ENCODE measurements at places on chromosomes 6 and 20.

DNA sequence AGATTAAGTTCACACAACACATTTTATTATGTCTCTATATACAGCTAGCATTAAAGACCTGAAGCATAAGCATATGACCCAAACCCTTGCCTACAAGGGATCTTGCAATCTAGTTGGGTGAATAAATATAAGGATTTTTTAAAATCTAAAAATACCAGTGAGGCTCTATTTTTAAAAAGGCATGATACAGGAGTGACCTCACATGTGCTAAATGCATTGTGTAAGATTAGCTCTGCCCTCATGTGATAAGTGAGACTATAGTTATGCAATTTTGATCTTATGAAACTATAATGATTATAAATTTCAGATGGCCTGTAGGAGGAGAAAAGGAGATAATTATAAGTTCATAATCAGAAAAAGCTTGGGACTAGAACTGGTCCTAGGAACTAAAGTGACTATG is 451.0 kb upstream of the MAN1A1 start:
- DNase-seq, result no peak

DNA sequence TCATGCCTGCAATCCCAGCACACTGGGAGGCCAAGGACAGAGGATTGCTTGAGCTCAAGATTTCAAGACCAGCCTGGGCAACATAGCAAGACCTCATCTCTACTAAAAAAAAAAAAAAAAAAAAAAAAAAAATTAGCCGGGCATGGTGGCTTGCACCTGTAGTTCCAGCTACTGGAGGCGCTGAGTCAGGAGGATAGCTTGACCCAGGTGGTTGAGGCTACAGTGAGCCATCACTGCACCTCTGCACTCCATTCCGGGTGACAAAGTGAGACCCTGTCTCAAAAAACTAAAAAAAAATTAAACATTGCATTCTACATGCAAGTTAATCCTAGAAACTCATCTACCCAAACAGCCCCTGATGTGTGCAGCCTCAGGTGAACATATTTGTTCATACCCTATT is 7.3 kb upstream of the TRAM2 start:
- no peak for DNase-seq

- DNase-seq, result no peak
Observed at GRCh38 chr6:170049641-170050561, 241.0 kb downstream of the DLL1 start.

- no peak for DNase-seq
Observed at GRCh38 chr6:23498013-23498412, 628.0 kb upstream of the NRSN1 start.

- no peak for DNase-seq
Observed at GRCh38 chr6:47473791-47474346, 3.7 kb upstream of the CD2AP start.

GRCh38 chr20:7585126-7585679 is 355.1 kb downstream of the HAO1 start:
- DNase-seq, result no peak

- no peak for DNase-seq
Observed at GRCh38 chr6:3961581-3962215, 112.5 kb downstream of the FAM50B start.

- no peak for DNase-seq
Observed at GRCh38 chr20:48709058-48709691, 118.6 kb downstream of the PREX1 start.

DNA sequence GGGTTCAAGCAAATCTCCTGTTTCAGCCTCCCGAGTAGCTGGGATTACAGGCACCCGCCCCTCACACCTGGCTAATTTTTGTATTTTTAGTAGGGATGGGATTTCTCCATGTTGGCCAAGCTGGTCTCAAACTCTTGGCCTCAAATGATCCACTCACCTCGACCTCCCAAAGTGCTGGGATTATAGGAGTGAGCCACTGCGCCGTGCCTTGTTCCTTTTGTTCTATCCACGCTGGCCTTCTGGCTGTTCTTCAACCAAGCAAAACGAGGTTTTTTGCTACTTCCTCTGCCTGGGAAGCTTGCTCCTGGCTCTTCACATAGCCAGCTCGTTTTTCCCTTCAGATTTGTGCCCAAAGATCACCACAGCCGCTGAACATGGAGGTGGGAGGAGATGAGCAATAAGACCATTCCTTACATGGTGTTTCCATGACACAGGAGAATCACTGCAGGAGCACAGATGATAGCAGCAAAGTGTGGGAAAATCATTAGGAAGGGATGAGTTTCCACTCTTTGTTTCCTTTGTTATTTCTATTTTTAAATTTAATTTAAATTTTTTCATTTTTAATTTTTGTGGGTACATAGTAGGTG is 201.0 kb upstream of the ZNF217 start:
- no peak for DNase-seq

DNA sequence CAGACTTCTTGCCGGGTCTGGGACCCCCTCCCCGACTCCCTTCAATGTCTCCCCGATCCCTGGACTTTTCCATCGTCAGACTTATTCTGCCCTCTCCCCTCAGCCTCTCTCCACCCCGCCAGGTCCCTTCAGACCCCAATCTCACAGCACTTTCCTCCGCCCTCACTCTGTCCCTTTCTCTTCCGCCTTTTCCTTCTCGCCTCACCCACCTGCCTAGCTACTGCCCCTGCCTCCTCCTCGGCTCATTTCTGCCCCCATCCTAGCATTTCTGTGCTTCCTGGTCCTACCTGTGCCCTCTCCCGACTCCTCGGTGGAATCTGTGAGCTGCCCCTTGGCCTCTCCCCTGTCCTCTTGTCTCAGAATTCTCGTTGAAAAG is 616 bp downstream of the CHMP4B start:
- DNase-seq, result no peak

GRCh38 chr20:50356962-50357782 is 153.0 kb upstream of the PTPN1 start:
- DNase-seq, result no peak

- DNase-seq, result no peak
Observed at GRCh38 chr6:98672681-98673475, 161.5 kb upstream of the POU3F2 start.

DNA sequence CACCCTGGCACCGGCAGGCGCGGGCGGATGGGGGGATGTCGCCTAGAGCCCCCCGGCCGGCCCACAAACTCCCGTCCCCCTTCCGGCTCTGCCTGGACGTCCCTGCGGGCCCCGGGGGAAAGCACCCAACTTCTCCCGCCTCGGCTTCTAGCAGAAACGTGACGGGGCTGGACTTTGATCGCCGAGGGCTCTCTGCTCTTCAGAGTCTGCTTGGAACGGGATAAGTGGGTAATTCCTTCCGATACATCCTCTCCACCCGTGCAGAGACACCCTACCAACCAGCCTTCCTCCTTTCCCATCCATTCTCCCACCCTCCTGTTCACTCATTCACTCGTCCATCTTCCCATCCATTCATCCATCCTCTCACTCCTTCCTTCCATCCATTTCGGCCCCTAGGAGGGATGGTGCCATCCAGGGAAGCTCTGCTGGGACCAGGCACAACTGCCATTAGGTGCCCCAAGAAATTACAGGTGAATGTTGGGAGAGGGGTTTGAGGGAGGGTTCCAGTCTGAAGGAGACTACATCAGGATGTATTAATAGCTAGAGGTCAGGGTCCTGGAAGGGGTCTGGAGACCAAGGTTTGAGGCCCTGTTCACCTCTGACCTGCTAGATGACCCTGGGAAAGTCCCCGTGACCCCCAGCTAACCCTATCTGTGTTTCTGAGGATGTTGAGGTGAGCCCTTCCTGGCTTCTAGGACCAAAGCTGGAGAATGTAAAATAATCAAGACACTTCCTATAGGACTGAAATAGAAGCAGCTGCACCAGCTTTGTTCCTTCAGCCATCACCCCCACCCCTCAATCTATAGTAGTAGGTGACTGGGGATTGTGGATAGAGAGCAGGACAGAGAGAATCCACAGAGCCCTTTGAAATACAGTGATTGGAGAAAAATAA is 538 bp downstream of the TTLL9 start:
- no peak for DNase-seq

DNA sequence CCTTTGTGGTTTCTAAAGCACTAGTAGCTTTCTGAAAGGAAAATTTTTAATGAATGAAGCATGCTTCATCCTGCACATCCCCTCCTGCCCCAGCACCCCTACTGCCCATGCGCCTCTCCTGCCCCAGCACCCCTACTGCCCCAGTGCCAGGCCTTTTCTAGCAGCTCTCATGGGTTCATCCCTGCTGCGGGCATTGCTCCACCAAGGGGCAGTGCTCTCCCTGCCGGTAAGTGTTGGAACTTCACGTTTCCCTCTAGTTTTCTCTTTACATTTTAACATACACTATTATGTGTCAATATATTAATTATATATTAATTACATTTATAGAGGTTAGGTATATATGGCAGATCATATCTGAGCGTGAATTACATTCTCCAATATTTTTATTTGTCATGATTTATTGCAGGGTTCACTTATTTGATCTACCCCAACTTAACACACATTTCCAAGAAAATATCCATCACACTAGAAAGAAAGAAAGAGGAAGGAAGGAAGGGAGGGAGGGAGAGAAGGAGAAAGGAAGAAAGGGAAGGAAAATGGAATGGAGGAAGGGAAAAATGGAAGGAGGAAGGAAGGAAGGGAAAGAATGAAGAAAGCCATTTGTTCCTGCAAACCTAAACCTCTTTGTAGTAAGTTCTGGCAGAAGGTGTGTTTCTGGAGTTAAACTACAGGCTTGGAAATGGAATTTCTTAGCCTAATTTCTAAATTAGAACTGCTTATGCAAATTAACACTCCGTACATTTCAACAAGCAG is 46.8 kb downstream of the CEP43 start:
- DNase-seq, result no peak

DNA sequence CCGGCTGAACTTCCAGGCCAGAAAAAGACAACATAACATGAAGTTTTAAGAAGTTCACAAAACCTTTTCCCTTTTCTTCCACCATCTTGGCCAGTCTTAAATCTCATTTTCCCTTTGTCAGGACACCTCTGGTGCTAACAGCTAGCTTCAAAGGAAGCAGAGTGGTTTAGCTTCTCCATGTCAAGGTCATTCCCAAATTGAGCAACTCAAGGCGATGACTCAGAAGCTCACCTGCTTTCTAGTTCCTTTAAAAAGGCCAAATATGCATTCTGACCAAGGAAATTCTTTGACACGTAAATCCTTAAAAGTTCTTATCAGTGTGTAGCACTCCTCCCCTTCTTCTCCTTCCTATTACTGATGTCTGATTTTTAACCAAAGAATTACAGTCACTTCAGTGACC is 69.6 kb upstream of the VGLL2 start:
- DNase-seq, result no peak

DNA sequence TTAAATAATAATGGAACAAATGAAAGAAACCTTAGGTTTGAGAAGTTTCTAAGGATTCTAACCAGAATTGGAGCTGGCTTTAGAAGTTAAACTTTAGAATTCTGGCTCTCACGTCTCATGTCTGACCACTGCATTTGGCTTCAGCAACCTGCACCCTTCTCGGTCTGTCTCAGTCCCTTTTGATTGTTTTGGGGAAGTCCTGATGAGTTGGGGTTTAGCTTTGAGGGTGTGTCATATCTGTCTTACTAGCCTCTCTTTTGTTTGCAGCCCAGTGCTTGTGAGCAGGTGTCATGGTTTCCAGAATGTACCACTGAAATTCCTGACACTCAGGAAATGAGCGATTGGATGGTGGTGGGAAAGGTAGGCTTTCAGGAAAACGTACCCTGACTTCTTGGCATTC is 17.0 kb downstream of the CMTR1 start:
- no peak for DNase-seq

DNA sequence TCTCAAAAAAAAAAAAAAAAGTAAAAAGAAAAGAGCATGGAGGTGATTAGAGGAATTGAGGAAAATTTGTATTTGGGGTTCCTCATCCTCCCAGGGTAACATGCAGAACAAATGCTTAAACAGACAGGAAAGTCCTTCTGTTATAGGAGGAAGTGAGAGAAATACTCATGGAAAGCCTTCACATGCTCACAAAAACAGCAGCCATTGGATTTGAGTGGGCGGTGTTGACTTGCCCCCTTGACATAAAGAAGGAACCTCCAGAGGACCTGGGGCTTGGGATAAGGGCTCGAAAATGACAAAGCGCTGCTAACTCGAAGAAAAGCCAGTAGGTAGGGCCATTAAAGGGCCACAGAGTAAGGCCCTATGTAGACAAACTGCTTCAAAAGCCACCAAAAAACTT is 17.5 kb upstream of the SAMHD1 start:
- DNase-seq, result no peak

- DNase-seq, result no peak
Observed at GRCh38 chr20:58469616-58470015, 45.6 kb downstream of the APCDD1L start.

DNA sequence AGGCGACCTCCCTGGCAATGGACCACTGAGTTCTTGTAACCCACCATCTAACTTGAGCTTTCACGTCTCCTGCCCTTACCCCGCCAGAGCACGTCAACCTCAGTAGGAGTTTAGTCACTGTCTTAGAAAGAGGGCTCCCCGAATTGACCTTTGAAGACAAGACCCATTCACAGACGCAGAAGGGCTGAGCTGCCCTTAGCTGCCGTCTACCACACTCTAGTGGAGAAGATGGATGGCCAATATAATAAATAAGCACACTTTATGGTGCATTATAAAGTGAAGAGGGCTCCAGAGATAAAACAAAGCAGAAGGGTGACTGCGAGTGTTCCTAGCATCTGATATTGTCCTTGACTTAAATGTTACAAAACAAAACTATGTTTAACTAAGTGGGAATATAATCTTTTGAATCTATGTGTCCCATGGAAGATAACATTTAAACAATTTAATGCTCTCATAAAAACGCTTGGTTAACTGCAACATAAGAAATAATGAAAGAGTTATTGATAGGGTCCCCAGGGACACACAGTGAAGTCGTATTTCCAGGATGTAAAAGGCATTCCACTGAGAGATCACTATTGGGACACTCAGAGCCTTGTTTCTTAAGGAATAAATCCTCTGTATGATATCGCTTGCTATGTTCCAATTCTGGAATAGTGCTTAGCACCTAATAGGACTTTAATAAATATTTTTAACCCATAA is 261.1 kb downstream of the THBS2 start:
- DNase-seq, result no peak

DNA sequence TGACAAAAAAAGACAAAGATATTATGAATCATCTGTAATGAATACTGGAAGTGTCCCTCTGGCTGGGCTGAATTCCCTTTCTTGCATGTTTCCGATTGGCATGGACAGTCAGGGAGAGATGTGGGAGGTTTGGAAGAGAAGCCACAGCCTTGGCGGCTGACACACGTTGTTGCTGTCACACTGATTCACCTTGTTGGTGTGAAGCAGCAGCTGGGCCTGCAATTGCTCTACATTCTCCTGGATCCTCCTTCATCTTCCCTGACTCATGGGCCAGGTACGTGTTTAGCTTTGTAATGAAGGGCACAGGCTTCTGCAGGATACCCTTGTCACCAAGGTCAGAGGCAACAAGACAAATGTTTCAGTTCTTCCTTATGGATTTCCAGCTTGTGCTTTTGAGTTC is 13.4 kb upstream of the SMIM8 start:
- no peak for DNase-seq

DNA sequence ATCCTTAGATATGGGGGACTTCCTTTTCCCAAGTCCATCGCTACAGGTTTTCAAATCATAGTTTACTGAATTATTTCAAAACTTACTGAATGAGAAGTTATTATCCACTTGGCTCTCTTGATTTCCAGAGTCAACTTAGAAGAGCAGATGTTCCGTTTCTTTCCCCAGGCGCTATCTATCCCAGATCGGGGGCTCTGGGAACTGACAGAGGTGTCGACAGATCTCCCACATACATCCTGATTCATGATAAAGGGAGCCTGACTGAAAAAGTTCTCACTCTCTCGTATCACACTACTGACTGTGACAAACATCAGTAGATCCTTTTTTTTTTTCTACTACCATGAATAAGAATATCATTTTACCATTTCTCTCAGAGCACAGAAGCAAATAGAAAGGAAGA is 654.8 kb downstream of the RNF144B start:
- no peak for DNase-seq
